Activated naive CD4-positive, alpha-beta T cell (primary cell): ENCODE measurements at places on chromosomes 11 and 22.

- no peak for DNase-seq
These were observed 256.5 kb downstream of the CNTN5 start for GRCh38 chr11:99277281-99277680.

DNA sequence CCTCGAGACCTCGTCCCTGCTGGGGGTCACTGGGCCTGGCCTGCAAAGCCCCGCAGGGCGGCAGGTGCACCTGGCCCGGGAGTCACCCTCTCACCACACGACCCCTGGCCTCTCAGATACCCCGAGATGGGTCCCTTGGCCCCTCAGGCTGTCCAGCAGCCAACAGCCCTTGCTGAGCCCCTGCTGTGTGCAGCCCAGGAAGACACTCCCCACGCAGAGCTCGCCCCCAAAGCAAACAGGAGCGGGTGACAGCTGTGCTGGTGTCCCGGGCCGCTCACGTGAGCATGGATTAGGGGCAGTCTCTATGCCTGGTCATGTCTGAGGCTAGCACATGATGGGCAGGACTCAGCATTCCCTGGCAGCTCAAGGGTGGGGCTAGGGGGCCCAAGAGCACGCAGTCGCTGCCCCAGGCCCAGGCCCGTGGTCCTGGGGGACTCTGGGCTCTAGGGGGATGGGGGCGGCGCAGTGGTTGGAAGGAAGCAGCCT, 31.3 kb downstream of the WNT7B start:
- no peak for DNase-seq

GRCh38 chr11:77201991-77202841, 74.2 kb downstream of the MYO7A start:
- DNase-seq: no peak

DNA sequence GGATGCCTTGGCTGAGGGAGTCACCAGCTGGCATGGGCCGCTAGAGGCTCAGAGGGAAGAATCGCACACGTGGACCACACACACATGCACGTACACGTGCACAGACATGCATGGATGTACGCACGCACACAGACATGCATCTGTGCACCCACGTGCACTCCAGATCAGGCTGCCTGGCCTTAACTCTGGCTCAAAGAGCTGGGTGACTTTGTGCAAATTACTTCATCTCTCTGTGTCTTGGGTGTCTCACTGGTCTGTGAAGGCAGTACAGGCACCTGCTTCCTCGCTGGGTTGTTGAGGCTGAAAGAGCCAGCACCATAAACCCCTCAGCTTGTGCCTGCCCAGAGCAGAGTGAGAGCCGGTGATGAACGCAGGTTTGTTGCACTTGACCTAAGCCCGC, 28.7 kb downstream of the TMPRSS6 start:
- DNase-seq: no peak

GRCh38 chr11:119368121-119369034, 13.1 kb downstream of the USP2 start:
- no peak for DNase-seq

- DNase-seq: no peak
These were observed 16.0 kb upstream of the TMA7B start for GRCh38 chr22:39943953-39944872.

DNA sequence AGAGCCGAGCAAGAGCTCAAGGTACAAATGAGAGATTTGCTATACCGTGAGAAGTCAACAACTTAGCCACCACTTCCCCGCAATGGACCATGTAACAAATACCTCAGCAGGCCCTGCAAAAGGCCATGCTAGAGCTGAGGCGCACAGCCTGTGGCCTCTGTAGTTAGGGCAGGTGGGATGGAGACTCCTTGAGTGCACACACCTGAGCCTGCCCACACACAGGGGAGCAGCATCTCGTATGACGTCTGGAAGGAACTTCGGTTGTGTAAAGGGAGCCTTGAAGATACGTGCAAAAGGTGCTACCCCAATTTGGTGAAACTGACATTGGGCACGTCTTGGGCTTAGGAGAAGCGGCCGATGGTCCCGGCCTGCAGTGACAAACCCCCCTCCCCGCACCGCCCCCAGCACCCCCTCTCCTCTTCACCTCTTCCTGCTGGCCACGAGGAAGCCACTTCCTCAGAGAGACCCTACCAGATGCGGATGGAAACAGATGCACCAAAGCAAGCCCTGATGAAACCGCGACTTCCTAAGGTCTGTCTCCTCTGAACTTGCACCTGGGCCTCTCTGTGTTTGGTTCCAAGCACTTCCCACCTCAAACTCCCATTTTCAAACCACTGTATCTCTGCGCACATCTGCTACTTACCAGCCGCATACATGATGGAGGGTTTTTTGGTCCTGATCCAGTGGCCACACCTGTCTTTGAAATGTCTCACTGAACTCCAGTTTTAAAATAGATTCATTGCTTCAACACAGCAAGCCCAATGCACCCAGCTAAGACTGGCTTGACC, 10.6 kb downstream of the CDPF1 start:
- DNase-seq: no peak

- no peak for DNase-seq
These were observed 15.1 kb downstream of the CWC15 start for GRCh38 chr11:94958121-94958696.

- DNase-seq: no peak
These were observed 21.6 kb downstream of the IMMP1L start for GRCh38 chr11:31487848-31488247.

- DNase-seq: no peak
These were observed 2.0 kb downstream of the KCNE3 start for GRCh38 chr11:74465291-74465708.

GRCh38 chr22:36156515-36157419, 3.8 kb downstream of the APOL3 start:
- DNase-seq: peak; percentile 31

- DNase-seq: peak; percentile 37
These were observed 799 bp downstream of the CCDC88B start for GRCh38 chr11:64340671-64341335.

GRCh38 chr11:127632976-127633680, 632.6 kb upstream of the KIRREL3 start:
- DNase-seq: no peak

GRCh38 chr11:111443640-111444039, 64.6 kb upstream of the POU2AF1 start:
- no peak for DNase-seq

GRCh38 chr11:1807264-1807995, 27.4 kb upstream of the SYT8 start:
- DNase-seq: no peak

DNA sequence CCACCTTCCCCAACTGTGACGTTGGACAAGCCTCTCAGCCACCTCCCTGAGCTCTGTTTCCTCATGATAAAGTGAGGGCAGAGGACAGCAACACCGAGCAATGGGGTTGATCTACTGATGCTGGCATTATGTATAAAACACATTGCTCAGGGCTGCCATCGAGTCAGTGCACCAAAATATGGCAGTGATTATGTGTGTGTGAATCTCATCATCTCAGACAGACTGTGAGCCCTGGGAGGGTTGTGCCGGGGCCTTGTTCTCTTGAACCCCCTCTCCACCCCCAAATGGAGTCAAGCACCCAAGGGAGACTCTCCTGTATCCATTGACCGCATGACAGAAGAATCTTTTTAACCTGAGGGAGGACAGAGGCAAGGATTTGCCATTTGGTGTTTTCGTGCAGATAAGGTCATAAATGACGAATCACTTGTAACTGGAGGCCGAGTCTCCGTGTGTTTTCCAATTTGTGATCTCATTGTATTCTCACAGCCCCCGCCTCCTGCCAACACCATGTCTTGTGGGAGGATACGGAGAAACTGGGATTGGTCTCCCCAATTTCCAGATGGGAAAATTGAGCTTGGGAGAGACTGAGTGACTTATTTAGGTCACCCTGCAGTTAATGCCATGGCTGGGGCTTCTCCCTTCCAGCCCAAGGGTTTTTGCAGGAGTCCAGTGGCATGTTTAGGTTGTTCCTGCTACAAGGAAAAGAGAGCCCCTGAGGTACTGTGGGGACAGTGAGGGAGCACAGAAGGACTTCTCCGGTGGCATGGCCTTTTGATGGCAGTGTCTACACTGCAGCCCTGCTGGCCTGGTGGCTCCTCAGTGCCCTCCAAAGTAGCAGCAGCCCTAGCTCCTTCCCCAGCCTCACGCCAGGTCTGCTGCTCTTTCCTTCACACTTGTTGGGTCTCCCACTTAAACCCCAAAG, 52.4 kb downstream of the CHRDL2 start:
- DNase-seq: no peak

DNA sequence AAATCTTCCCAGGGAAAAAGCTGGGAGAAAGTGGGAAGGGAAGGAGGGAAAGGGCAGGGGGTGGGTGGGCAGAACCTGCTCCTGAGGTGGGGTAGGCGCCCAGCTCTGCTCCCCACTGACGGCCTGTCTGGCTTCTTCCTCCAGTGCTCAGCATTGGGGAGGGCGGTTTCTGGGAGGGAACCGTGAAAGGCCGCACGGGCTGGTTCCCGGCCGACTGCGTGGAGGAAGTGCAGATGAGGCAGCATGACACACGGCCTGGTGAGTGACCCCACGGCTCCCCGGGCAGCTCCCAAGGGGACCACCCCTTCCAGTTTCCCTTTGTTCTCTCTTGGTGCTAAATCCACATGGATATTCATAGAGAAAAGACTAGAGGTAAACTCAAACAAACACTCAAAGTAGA, 25.9 kb downstream of the SHANK3 start:
- no peak for DNase-seq

GRCh38 chr11:123330471-123330870, 99.6 kb upstream of the GRAMD1B start:
- no peak for DNase-seq

GRCh38 chr22:41401781-41402648, 20.3 kb downstream of the TEF start:
- DNase-seq: no peak

DNA sequence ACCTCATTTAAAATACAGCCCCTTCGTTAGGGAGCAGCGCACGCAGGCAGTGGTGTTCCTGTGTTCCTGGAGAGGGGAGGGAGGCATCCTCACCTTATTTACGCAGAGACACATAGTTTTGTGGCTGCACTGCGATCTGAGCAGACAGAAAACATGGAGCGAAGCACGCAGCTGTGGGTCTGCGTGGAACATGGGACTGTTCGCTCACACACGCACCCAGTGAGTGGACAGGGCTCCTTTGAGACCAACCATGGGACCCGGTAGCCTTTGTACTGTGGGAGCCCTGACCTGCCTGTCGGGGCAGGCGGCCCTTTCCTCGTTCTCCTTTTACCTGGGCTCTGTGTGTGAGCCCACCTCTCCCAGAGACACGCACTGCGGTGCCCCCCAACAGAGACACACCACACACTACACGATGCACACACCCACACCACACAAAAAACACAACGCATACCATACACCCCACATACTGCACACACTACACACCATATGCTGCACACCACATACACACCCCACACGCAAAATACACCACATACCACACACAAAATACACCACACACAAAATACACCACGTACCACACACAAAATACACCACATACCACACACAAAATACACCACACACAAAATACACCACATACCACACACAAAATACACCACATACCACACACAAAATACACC, 1245.7 kb downstream of the BRD1 start:
- no peak for DNase-seq

GRCh38 chr22:48366591-48366990, 1461.1 kb downstream of the BRD1 start:
- no peak for DNase-seq

DNA sequence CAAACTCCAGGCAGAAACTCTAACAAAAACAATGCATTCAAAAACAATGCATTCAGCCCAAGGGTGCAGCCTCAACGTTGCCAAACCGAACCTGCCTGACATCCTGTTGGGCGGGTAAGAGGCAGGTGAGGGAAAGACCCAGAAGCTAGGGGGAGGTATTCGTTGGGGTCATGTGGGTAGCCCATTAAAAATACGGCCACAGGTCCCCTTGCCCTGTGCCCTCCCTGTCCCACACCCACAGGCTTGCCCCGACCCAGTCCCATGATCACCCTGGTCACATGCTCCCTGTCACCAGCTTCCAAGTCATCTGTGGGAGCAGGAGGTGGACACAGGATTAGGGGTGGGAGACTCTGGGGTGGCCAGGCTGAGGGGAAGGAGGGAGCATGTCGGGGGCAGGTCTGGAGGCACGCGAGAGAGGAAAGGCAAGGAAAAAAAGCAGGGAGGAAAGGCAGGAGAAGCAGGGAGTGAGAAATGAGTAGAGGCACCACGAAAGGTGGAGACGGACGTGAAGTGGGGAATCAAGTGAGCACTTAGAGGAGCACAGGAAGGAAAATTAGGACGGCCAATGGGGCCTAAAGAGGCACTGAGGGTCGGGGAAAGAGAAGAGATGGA, 683 bp downstream of the PLA2G6 start:
- DNase-seq: no peak

DNA sequence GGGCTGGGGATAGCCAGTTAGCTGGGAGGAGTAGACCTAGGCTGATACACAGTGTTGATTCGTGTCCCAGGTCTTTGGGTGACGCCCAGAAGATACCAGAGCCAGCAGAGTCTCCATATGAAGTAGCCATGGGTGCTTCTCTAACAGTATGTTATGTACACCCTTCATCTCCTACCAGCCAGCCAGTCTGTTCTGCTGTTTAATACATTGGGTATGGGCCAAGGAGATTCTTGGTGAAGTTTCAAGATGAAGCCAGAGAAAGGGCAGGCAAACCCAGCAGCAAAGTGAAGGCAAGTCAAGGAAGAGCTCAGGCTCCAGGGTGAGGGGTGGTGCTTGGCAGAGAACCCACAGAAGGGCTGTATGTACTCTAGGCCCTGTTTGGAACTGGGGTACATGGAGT, 56.4 kb downstream of the PPFIBP2 start:
- DNase-seq: no peak

DNA sequence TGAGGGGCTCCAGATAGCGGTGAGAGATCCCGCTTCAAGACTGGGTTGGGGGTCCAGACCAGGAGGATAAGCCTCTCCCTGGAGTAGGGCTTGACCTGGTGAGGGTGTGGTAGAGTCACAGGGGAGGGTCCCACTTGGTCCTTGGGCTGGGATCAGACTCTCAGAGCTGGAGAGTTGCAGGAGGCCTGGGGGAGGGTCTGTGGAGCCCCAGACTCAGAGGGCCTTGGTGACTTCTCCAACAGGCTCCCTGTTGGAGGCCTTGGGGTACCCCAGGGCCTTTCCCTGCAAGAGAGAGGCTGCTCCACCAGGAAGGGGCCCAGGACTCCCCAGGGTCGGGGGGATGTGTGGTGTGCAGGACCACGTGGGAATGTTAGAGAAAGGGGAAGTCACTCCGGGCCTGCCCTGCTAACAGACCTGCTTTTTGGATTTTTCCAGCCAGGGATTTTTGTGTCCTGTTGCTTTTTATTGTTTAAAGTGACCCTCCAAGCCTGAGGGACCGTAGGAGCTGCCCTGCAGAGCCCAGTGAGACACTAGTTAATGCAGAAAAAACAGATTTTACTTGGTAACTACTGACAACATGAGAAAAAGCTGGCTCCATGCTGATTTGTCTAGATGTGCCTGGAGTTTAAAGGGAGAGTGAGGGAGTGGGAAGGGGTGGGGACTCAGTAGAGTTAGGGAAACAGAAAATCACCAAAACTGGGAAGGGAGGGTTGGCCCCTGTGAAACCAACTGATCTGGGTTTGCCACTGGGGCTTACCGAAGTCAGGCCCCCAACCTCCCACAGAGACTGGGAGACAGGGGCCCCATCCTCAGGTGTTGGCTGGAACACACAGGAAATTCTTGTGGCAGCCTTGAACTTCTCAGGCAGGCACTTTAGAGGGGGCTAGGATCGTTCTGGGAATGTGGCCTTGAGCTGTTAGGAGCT, 801 bp upstream of the TXNRD2 start:
- DNase-seq: no peak

GRCh38 chr11:83051760-83052671, 19.7 kb downstream of the RAB30 start:
- DNase-seq: no peak
